ENCODE measurements at places on chromosomes 4 and X. TPM values are rescaled to one million over a fixed set of nuclear protein-coding genes. Genes with fewer than 3 reads are reported as not detected.

The RHOXF2B gene
- not detected for total RNA-seq

The SYP gene
- 1.5 TPM for total RNA-seq

The CSAG2 gene
- not detected for total RNA-seq

The ZDHHC15 gene
- total RNA-seq: 2.0 TPM

DNA sequence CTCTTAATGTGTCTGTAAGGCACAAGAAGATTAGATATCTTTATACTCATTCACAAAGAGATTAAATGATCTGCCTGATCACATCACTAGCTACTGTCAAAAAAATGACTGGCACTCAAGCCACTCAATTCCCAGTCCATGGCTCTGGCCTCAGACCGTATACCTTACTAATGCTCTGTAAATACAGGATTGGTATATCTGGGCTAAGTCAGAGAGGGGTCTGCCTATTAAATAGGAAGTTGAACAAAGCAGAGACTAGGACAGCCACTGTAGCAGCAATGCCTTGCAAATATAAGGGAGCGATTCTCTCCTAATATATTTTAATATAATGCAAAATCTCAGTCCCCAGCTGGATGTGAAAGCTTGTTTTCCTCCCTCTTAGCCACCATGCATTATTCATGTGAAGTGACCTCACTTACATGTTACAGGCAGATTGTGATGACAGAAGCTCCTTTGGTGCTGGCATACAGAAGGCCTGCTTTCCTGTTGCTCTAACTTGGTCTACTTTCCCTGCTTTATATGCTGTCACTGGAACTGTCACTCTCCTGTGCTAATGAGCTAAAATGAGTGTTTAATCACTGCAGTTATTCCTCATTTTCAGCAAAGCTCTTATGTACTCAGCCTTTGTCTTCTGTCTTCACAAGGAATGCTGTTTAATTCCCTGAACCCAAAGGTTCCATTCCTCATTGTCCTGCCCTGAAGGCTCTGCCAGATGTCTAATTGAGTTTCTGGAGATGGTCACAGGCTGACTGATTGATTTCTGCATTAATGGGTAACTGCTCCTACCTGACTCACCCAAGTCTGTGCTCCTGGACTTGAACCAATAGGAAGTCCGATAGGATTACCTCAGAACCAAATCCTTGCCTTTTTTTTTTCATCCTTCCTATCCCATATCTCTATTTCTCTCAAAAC, 578.2 kb downstream of the KLHL13 start:
- H3K27ac ChIP-seq: no peak overlapping the region
- DNase-seq: no peak
- H3K4me3 ChIP-seq: no peak overlapping the region
- H3K27me3 ChIP-seq: no peaks in the 10 kb centered on the region
- no peaks in the 10 kb centered on the region for H3K4me1 ChIP-seq
- no peaks in the 10 kb centered on the region for H3K36me3 ChIP-seq

DNA sequence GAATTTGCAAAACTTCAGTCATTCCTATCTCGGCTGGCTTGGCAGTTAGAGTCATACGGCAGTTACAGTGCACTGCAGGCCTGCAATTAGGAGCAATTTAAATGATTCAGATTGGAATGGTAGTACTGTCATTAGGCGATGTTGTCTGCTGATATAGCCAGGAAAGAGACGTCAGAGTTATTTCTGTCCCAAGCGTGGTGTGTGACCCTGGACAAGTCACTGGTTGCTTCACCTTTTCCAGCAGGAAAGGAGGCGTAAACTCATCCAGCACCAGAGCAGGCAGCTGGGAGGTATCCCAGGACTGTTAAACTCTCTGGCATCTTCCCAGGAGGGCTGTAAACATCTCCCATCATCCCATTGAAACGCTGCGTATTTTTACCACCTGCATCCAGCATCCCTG, 836 bp upstream of the LNX1 start:
- no peak overlapping the region for H3K27ac ChIP-seq
- no peak for DNase-seq
- H3K4me3 ChIP-seq: no peak overlapping the region
- H3K27me3 ChIP-seq: no peaks in the 10 kb centered on the region
- no peaks in the 10 kb centered on the region for H3K4me1 ChIP-seq

DNA sequence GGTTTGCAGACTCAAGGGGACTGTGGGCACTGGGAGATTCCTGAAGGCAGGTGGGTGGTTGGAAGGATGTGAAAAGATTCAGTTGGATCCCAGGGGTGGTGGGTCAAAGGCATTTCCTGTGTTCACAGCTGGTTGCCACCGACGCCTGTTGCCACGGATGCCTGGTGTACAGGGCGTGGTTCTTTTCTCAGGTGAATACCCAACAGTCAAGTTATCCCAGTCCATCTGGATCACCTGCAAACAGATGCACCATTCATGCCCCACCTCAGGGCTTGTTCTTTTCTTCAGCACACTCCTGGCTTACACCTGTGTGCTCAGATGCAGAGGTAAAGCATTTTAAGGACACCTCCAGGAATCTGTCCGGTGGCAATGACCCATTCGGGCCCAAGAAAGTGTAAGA, 55.8 kb upstream of the SHOX start:
- no peaks in the 10 kb centered on the region for H3K4me1 ChIP-seq
- H3K4me3 ChIP-seq: no peak overlapping the region
- no peaks in the 10 kb centered on the region for H3K27me3 ChIP-seq
- no peaks in the 10 kb centered on the region for H3K36me3 ChIP-seq
- H3K27ac ChIP-seq: no peak overlapping the region

- peaks cover 7% of the 10 kb centered on the region for H3K36me3 ChIP-seq
- no peak for DNase-seq
- H3K4me3 ChIP-seq: no peak overlapping the region
- peak overlapping the region; percentile 19 for H3K27ac ChIP-seq
Measured at GRCh38 chr4:152943672-152944071, 7.5 kb downstream of the FHDC1 start.

DNA sequence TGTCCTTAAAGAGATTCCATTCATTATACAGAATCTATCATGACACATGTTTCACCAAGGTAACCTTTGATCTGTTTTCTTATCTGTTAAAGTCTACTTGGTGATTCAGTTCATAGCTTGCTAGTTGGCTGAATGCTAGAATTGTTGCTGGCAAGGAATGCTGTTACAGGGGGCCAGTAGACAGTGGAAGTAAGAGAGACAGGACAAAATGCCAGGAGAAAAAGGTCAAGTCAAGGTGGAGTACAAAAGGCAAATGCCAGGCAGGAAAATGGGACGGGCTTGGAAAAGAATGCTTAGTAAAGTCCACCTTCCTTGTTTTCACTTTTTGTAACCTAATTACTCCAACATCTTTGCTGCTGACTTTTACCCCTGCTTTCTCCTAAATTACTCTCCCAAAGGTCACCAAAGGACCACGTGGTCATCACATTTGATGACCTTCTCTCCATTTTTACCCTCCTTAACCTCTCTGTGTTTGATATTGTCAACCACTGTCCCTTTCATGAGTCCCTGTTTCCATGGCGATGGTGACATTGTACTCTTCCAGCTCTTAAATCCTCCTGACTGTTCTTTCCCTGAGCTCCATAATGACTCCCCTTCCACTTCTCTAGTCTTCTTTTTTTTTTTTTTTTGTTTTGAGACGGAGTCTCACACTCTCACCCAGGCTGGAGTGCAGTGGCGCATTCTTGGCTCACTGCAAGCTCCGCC, 24.5 kb upstream of the TAPT1 start:
- H3K27ac ChIP-seq: no peak overlapping the region
- no peak for DNase-seq
- peaks cover 9% of the 10 kb centered on the region for H3K36me3 ChIP-seq

DNA sequence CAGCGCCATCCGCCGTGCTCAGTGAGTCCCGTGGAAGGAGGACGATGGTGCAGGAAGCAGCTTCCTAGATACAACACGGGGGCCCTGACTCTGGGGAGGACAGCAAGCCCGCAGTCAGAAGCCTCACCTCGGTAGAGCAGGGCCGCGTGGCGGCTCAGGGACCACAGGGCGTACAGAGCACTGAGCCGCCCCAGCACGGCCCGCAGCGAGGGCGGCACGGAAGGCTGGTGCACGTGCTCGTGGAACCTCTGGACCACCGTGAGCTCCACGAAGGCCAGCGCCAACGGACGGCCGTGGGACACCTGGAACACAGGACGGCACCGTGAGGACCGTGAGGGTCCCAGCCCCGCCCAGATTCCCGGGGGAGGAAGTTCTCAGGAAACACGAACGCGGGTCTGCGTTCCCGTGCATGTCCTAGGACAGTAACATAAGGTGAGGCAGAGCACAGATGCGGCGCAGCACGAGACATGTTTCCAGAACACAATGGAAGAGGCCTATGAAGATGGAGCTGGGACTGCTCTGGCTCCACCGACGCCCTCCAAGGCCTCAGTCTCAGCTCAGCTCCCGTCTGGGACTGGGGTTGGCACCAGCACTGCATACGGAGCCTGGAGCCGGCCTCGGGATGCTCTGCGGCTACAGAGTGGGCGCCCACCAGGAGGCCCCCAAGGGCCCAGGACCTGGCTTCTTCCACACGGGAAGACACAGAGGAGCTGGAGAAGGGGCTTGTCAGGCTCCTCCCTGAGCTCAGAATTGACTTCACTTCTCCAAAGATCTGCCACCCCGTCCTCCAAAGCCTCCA, 65.5 kb downstream of the ACOX3 start:
- H3K27me3 ChIP-seq: no peaks in the 10 kb centered on the region
- H3K4me3 ChIP-seq: no peak overlapping the region
- H3K4me1 ChIP-seq: no peaks in the 10 kb centered on the region
- no peak overlapping the region for H3K27ac ChIP-seq

DNA sequence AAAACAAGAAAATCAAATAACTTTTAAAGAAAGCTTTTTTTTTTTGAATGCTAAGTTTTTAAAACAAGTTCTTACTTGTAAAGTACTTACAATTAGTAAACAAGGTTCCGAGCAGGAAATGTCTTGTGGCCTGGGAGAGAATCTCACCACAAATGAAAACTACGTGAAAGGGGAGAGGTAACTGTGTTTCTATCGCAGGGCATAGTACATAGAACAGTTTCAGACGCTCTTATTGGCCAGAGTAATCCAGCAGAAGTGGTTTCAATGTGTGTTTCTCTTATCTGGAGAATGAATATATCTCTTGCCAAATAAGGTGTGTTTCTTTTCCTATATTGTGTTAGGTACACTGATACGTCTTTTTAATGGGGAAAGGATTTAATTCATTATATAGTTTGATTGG, at the start of gene PLAC8:
PLAC8 (minus strand) TSS at position 154 of the 400 bp plus-strand sequence. CDS start 6,808 bp downstream, outside the sequence.
- H3K4me3 ChIP-seq: peak within 1 kb of the TSS; percentile 39
- peak within 1 kb of the TSS; percentile 94 for H3K27ac ChIP-seq
- DNase-seq: no peak

DNA sequence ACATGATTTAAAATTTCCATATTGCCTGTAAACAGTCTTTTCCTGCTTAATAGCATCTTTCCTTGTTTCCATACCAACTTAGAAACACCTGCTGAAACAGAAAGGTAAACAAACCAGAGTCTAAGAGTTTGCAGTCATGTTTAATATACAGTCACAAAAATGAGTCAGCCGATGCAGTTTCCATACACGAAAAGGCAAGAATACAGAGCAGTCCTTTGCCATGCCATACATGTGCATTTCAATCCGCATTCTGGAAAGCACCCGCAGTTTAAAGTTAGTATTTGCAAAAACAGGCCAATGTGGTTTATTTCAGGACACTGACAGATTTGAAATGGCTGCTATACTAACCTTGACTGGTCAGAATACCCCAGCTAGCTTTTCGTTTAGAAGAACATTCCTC, 32.1 kb downstream of the ASB5 start:
- DNase-seq: no peak
- H3K4me3 ChIP-seq: no peak overlapping the region
- no peaks in the 10 kb centered on the region for H3K4me1 ChIP-seq
- no peaks in the 10 kb centered on the region for H3K27me3 ChIP-seq
- H3K27ac ChIP-seq: no peak overlapping the region

DNA sequence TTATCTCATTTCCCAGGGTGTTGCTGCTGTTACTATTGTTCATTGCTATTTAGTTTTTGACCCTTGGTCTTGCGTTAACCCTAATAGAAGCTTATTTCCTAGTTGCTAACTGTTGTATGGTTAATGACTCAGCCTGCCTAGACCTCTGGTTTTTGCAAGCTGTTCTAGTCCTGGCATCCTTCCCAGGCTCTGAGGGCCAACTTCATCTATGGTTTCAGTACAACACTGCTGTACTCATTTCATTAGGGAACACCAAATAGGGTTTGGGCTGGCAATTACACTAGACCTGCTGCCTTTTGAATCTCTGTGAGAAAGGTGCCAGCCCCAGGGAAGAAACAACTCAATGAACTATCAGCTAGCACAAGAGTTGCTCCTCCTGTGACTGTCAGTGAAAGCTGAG, 59.6 kb downstream of the DCX start:
- no peak for DNase-seq
- peaks cover 5% of the 10 kb centered on the region for H3K27me3 ChIP-seq
- H3K4me3 ChIP-seq: no peak overlapping the region
- H3K27ac ChIP-seq: no peak overlapping the region
- no peaks in the 10 kb centered on the region for H3K4me1 ChIP-seq
- no peaks in the 10 kb centered on the region for H3K36me3 ChIP-seq

- peaks cover 4% of the 10 kb centered on the region for H3K4me1 ChIP-seq
- no peaks in the 10 kb centered on the region for H3K27me3 ChIP-seq
- H3K27ac ChIP-seq: no peak overlapping the region
- DNase-seq: no peak
- H3K36me3 ChIP-seq: no peaks in the 10 kb centered on the region
Measured at GRCh38 chr4:141028024-141028529, 105.2 kb downstream of the RNF150 start.

DNA sequence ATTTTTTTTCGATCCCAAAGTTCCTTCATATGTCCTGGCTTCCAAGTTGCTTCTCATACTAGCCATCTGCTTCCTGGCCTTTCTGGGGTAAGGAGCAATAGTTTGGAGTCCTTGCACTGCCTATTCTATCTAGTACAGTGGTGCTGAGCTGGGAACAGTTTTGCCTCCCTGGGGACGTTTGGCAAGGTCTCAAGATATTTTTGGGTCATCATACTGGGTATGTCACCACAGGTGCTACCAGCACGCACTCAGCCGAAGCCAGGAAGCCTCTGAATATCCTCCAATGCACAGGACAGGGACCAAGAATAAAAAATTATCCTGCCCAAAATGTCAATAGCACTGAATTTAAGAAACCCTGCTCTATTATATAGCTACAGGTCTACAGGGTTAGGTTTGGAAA, 35.4 kb upstream of the TMSB15B start:
- H3K4me3 ChIP-seq: no peak overlapping the region
- no peaks in the 10 kb centered on the region for H3K27me3 ChIP-seq
- H3K4me1 ChIP-seq: no peaks in the 10 kb centered on the region
- H3K27ac ChIP-seq: no peak overlapping the region
- no peaks in the 10 kb centered on the region for H3K36me3 ChIP-seq

GRCh38 chr4:93749292-93749761, 79.2 kb upstream of the ATOH1 start:
- H3K36me3 ChIP-seq: no peaks in the 10 kb centered on the region
- no peaks in the 10 kb centered on the region for H3K27me3 ChIP-seq
- H3K4me3 ChIP-seq: no peak overlapping the region
- DNase-seq: no peak

DNA sequence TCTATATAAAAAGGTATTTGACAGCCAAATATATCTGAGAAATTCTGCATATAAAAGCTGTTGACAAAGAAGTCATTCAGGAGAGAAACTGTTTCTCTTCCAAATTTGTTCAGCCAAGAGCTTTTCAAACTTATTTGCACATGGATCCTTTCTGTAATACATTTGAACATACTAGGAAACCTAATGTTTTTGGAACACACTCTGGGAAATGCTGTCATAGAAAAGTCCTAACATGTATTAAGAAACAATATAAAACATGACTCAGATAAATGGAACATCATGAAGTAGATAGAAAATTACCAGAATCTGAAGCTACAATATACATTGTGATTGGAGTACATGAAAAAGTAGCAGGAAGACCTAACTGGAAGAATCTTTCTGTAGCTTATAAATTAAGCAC, 781.5 kb upstream of the EPHA5 start:
- H3K27ac ChIP-seq: no peak overlapping the region
- H3K36me3 ChIP-seq: no peaks in the 10 kb centered on the region
- H3K4me3 ChIP-seq: no peak overlapping the region
- H3K27me3 ChIP-seq: no peaks in the 10 kb centered on the region
- H3K4me1 ChIP-seq: no peaks in the 10 kb centered on the region

Measured in spleen (tissue), 13 donors.